Activated CD4-positive, alpha-beta T cell treated with anti-CD3 and anti-CD28 coated beads, Interleukin-2, amount 10 ng/mL, durations not matched to agents 7 days and 5 days (primary cell): ENCODE measurements at places on chromosomes 6 and 20.

DNA sequence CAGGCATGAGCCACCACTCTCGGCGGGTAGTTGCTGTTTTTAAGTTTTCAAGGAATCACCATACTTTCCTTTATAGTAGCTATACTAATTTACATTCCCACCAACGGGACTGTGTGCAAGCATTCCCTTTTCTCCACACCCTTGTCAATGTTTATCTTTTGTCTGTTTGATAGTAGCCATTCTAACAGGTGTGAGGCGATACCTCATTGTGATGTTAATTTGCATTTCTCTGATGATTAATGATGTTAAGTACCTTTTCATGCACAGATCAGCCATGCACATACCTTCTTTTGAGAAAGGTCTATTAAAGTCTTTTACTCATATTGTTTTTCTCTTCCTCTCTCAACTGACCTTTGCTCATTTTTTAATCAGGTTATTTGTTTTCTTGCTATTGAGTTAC, 43.0 kb upstream of the CCND3 start:
- no peak for DNase-seq

DNA sequence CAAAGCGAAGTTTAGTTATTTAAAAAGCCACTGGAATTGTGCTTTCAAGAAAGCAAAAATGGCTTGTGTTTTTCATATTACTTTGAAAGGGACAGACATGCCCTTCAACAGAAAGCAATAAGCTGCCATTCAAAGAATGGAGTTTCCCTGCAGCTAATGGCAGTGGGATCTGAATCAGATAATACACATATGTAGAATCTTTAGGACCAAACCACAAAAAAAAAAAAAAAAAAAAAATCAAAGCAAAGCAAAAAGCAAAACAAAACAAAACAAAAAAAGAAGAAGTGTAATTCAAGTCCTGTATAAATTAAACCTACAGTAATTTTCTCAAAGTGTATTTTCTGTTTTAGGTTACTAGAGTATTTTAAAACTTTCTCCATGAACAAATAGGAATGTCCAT, 63.6 kb upstream of the ZNF217 start:
- no peak for DNase-seq

- DNase-seq: no peak
These were observed 580.7 kb downstream of the LMBRD1 start for GRCh38 chr6:69216127-69216526.

GRCh38 chr20:51631011-51631950, 88.8 kb upstream of the NFATC2 start:
- peak; percentile 11 for DNase-seq

- DNase-seq: no peak
These were observed 25.6 kb downstream of the RFX6 start for GRCh38 chr6:116902634-116903033.

GRCh38 chr20:21874127-21874526, 168.7 kb downstream of the PAX1 start:
- no peak for DNase-seq
